ENCODE measurements at places on chromosomes 6 and 20.

- DNase-seq = no peak
Measured at GRCh38 chr6:108211671-108212070, 45.8 kb downstream of the NR2E1 start.

DNA sequence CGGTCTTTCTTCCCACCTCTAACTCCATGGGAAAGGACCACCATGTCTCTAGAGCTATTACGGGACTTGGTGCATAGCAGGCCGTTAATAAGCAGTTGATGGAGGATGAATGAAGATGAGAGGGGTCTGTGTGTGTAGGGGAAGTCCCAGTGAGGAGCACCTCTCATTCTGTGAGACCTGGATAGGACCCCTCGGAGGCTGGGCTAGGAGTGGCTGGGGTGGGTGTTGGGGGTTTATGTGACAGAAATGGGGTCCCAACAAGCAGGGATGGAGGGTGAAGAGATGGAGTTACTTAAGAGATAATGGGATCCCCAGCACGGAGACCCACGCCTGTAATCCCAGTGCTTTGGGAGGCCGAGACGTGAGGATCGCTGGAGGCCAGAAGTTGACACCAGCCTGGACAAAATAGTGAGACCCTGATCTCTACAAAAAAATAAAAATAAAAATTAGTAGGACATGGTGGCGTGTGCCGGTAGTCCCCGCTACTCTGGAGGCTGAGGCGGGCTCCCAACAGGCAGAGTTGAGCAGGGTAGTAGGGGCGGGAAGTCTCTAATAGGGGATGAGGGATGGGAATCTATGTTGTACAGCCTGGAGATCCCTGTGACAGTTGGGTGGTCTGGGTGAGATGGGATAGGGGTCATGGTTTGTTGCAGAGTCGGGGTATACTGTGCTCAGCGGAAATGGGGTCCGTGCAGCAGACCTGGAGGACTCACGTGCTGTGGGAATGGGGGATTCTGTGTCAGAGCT, 677 bp upstream of the ZNF341 start:
- DNase-seq = no peak

GRCh38 chr6:163600781-163601180, 186.3 kb downstream of the QKI start:
- DNase-seq = no peak

GRCh38 chr6:138594758-138595140, 95.5 kb upstream of the NHSL1 start:
- DNase-seq = no peak

DNA sequence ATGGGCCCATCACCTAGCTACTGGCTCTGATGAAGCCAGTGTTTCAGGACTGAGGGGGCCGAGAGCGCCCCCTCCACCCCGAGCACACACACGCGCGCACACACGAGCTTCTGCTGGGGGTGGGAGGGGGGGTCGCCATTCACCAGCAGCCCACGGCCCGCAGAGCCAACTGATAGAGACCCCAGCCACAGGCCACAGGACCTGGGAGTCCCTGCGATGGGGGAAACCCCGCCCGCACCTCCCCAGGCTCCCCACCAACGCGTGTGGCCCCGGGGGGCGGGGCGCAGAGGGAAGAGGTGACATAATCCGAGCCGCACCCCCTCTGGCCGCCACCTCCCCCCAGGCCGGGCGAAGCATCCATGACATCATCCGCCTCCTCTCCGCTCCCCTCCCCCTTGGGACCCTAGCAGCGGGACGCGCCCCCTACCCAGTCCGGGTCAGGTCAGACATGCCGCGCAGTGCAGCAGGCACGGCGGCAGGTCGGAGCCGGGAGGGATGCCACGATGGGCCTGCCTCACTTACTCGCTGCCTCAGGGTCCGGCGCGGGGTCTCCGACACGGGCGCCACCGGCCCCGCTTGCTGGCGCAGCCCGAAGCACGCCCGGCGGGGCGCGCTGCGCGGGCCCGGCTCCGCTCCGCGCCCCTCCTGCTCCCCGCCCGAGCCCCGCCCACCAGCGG, at the start of gene LZTS3:
LZTS3 (minus strand) TSS at position 617 of the 677 bp plus-strand sequence. CDS start 6,386 bp downstream, outside the sequence.
- peak; percentile 52 for DNase-seq

- no peak for DNase-seq
Measured at GRCh38 chr20:50248104-50248641, 57.5 kb downstream of the CEBPB start.

GRCh38 chr6:143676437-143677045, 1.2 kb upstream of the PHACTR2 start:
- no peak for DNase-seq

DNA sequence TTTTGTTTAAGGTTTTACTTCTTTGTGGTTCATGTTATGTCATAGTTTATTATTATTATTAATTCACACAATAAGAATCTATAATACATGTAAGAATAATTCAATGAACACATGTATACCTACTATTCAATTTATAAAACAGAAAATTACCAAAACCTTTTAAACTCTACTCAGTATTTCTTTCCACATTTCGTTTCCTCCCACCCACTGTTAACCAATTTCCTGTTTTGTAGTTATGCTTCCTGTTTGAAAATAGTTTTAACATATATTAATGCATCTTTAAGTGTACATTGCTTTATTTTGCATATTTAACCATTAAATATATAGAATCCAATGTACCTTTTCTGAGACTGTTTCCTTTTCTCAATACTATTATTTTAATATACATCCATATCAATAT, 397.9 kb upstream of the SPTLC3 start:
- no peak for DNase-seq

DNA sequence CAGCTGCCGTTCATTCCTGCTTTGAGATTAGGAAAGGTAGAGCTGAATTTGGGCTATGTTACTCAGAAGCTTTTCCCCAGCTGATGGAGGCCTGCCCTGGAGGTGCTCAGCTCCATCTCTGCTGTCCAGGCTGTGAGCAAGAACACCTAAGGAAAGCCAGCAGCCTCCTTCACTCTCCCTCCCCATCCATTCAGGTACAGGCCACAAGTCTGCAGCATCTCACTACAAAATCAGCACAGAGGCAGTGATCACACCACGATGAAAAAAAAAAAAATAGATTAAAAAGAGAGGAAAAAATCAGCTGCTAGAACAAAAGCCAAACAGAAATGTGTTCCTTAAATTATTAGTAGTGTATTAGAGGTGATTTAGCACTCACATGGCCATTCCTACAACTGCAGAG, 515.0 kb downstream of the CDH26 start:
- DNase-seq = no peak

- no peak for DNase-seq
Measured at GRCh38 chr6:7154341-7155139, 46.8 kb downstream of the RREB1 start.

- DNase-seq = no peak
Measured at GRCh38 chr6:91669154-91669870, 1082.4 kb upstream of the MAP3K7 start.

- no peak for DNase-seq
Measured at GRCh38 chr20:48659858-48660257, 167.9 kb downstream of the PREX1 start.

DNA sequence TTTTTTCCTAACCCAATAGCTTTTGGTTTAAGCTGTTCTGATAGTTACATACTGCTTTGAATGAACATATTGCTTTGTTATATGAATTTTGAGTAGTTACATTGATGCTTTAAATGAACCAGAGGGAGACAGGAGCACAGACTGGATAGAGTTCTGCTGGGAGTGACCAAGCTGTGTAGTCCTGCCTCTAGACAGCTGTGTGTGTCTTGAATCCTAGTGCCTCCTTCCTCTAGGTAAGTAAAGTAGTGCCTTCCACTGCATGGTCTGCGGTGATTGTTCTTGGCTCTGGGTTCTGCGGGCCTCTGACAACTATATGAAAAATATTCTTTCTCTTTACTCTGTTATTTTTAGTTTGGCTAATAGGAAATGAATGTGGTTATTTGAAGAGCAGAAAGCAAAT, 46.0 kb upstream of the ADGRG6 start:
- DNase-seq = no peak

- no peak for DNase-seq
Measured at GRCh38 chr20:62572980-62573379, 69.3 kb upstream of the SLCO4A1 start.

- peak; percentile 11 for DNase-seq
Measured at GRCh38 chr20:37095108-37095598, 644 bp downstream of the RBL1 start.

DNA sequence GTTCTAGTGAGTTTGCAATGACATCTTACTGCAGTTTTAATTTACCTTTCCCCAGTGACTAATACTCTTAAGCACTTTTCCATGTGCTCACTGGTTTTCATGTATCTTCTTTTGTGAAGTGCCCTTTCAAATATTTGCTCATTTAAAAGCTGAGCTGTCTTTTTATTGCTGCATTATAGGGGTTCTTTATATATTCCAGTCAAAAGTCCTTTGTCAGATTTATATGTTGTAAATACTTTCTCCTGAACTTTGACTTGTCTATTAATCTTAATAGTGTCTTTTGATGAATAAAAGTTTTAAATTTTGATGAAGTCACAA, 50.2 kb upstream of the ELOVL5 start:
- DNase-seq = no peak

GRCh38 chr6:34148631-34149451, 3.0 kb upstream of the GRM4 start:
- DNase-seq = no peak

- DNase-seq = no peak
Measured at GRCh38 chr6:3139090-3139903, 18.0 kb downstream of the TUBB2A start.

GRCh38 chr20:10898552-10898951, 224.8 kb upstream of the JAG1 start:
- no peak for DNase-seq

- peak; percentile 56 for DNase-seq
Measured at GRCh38 chr6:28944412-28944865, 20.7 kb upstream of the TRIM27 start.

DNA sequence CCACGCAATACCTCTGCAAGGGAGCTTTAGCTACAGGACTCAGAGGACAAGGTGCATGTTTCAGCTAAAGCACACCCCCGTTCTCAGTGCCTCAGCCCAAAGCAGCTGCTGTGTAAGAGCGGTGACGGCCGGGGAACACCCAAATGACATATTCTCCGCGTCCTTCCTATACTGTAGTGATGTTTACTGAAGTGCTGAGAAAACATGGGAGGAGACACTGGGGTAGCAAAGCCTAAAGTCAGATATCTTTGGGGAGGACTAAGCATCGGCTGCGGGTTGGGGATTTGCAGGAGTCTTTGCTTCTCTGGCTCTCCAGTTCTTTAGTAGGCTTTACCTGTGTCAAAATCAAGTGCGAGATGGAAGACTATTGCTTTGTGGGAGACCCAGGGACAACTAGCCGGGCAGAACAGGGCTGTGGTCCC, 1.7 kb downstream of the SLC22A23 start:
- peak; percentile 21 for DNase-seq

- no peak for DNase-seq
Measured at GRCh38 chr6:158086504-158087223, 81.4 kb downstream of the SERAC1 start.

DNA sequence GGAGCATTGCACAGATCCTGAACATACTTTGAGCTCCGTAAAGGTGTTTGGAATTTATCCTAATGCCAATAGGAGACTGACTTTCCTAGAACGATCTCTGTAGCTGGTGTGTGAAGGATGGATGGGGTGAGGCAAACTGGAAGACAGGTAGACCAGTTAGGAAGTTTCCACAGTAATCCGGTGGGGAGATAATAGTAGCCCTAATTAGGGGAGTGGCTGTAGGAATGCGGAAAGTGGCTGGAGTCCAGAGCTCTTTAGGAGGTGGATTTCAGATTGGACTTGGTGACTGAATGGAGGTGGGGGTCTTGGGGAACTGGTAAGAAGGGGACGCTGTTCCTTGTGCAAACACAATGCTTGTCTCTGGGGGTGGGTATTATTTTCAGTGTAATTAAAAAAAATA, 146.3 kb downstream of the SOX4 start:
- no peak for DNase-seq

GRCh38 chr6:11975353-11975977, 36.6 kb upstream of the HIVEP1 start:
- DNase-seq = peak; percentile 12

- no peak for DNase-seq
Measured at GRCh38 chr20:59451066-59451630, 150.7 kb downstream of the EDN3 start.

- DNase-seq = no peak
Measured at GRCh38 chr20:37236462-37236861, 25.2 kb downstream of the GHRH start.

GRCh38 chr6:12356983-12357972, 67.1 kb downstream of the EDN1 start:
- no peak for DNase-seq

GRCh38 chr6:48817333-48818051, 645.6 kb downstream of the MMUT start:
- no peak for DNase-seq

DNA sequence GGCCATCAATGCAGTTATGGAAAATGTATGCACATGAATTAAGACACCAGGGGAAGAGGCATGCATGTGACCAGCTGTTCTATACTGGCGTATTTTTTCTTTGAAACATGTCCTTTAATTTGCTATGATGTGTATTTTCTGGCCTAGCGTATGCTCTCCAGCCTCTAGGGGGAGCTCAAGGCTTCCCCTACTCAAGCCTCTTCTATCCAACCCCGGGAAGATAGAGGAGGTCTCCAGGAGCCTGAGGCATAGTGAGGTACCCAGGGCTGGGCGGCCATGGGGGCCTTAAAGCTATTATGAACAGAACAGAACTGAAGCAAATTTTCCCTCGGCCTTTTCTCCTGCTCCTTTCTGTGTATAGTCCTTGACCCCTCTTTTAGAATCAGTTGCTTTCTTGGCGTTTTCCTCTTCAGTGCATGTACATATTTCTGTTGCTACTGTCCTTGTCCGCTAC, 528.9 kb downstream of the MAFB start:
- no peak for DNase-seq

- no peak for DNase-seq
Measured at GRCh38 chr6:15285682-15286294, 39.9 kb downstream of the JARID2 start.

DNA sequence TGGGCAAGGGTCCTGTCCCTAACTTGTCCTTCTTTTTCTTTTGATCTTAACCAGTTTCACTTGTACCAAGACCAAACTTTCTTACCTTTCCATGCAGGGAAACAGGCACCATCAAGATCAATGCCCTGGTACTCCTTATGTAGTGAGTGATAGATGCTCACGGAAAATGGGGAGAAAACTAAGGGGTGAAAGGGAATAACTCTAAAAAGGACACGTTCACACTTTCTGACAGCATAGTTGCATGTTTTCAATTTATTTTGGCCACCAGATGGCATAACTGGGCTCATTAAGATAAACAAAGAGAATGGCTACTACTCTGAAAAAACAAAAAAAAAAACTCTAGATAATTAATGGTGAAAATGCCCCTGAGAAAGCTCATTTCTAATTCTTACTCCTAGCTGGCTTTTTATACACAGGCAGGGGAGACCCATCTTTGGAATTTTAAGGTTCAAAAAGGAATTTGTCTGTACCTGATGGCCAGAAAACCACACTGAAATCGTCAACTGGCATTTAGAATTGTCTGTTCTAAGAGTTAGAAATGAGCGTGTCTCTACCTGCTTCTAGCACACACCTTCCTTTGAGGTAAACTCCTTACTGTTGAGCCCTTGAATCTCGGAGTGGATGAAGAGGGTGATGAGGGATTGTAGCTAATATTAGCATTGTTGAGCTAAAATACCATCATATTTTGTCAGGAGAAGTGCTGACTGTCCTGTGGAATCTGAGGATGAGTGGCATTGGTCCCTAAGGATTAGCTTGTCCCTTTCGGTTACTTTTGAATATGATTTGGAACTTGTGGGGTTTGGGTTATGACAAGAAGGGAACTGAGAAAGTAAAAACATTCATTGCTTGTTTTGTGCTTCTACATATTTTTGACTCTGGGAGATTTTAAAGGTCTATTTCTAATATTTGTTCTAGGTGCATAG, 62.2 kb upstream of the DDR1 start:
- DNase-seq = no peak

- no peak for DNase-seq
Measured at GRCh38 chr6:46925563-46926253, 4.0 kb upstream of the ADGRF5 start.
